ENCODE measurements at places on chromosomes 2 and 18.

- DNase-seq, result no peak
Observed at GRCh38 chr2:139836769-139837168, 1056.6 kb upstream of the NXPH2 start.

GRCh38 chr2:225165052-225165451 is 122.8 kb upstream of the DOCK10 start:
- no peak for DNase-seq

DNA sequence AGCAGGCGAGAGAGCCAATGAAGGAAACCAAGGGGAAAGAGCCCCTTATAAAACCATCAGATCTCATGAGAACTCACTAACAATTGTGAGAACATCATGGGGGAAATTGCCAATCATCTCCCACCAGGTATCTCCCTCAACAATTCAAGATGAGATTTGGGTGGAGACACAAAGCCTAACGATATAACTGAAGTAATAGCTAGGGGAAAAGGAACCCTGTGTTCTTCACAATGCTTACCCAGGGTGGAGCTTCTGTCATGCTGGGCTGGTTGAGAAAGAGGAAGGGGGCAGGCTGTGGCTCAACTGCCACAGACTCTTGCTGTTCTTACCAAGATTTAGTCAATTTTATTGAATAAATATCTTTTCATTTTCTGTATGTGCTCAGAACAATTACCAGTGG is 392.1 kb upstream of the HS6ST1 start:
- no peak for DNase-seq

- DNase-seq, result no peak
Observed at GRCh38 chr18:44896846-44897245, 216.2 kb downstream of the SETBP1 start.

- DNase-seq, result no peak
Observed at GRCh38 chr2:51650769-51651168, 618.8 kb upstream of the NRXN1 start.

DNA sequence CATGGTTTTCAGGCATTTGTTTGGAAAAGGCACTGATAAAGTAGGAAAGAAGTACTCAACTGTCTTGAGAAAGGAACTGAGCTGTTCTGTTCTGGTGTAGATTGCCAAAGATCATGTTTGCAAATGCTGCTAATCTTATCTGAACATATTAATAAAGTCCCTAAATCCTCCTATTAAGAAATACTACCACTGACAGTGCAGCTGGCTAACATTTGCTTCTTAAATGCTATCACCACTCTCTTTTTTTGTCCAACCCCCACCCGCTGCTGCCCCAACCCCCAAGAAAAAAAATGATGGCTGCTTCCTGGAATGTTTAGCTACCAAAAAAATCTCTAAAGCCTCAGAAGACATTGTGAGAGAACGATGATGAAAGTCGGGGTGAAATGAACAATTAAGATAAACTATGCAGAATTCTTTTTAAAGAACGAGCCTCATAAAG is 130.7 kb downstream of the CCBE1 start:
- no peak for DNase-seq
